ENCODE measurements at places on chromosomes 1 and 21. TPM values are rescaled to one million over a fixed set of nuclear protein-coding genes. Genes with fewer than 3 reads are reported as not detected.

S100A4 gene
- 2.9 TPM for total RNA-seq

ATP13A2 gene
- total RNA-seq = 18.3 TPM

USH2A gene
- not detected for total RNA-seq

DNA sequence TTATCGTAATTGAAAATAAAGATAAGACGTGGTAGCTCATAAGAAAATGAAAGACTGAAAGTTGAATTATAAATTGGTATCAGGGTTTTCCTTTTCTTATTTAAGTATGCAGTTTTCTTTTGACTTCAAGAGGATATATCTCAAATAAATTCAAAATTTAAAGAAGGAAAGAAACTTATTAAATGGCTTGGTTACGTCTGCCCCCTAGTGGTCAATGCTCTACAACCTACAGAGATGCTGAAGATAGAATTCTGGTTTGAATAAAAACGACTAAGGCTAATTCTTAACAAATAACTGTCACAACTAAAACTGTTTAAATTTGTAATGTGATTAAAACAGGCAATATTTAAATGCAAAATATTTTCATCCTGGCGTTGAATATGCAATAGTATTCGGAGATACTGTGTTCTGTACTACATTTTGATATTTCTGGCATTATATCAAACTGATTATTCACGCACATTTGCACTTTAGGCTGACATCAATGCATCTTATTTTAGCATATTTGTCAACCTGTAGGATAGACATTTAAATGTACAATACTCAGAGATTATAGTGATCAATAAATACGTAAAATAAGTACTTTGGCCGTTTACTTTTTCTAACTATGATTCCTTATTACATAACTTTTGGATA is 26.8 kb downstream of the IFI44 start:
- peak; percentile 76 for DNase-seq

GRCh38 chr1:155005076-155006011 is 2.7 kb downstream of the ZBTB7B start:
- DNase-seq = peak; percentile 84

DNA sequence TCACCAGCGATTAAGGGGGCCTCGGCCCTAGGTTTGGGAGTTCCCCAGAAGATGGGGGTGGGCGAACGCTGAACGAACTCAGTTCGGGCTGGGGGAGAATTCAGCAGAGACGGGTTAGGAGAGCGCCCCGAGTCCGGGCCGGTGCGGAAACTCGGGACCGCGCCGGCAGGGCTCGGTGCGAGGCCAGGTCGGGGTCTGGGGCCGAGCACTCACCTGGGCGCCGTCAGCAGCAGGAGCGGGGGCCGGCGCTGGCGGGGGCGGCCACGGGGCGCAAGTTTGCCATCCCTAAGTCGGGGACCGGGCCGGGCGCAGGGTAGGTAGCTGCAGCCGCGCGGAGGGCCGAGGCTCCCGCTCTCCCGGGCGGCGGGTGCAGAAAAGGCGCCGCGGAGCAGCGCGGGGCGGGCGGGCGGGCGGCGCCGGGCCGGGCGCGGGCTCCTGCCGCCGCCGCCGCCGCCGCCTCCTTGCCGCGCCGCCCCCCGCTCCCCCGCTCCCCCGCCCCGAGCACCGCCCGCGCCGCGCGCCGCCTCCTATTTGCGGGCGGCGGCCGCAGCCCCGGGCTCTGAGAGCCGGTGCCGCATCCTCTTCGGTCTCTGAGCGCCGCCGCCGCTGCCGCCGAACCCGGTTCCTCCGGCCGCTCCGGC is 349 bp downstream of the ADGRB2 start:
- DNase-seq = no peak

DNA sequence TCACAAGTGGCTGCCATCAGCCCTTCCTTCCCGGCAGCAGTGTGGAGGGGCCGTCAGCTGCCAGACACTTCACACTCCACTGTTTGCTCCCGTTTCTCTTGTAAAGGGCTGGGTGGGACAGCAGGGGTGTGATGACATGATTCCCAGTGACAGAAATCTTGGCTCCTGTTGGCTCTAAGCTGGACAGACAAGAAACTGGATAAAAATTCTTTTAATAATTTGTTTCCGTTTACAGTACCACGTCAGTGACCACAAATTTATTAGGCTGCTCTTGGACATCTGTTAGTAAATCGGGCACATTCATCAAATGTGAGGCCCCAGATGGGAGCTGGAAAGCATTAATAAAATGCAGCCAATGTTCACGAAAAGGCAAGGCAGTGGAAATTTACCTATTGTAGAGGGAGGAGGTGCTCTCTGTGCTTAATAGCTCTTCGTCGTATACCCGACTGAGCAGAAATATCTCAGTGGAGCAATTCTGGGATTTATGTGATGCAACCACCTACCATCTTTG is 353.7 kb upstream of the GREM2 start:
- DNase-seq = peak; percentile 51

- DNase-seq = peak; percentile 19
Observed at GRCh38 chr21:35111321-35111930, 62.3 kb upstream of the RUNX1 start.

GRCh38 chr1:20058531-20058930 is 11.5 kb upstream of the PLA2G5 start:
- DNase-seq = peak; percentile 89

Measured in M059J (cell line).